Stimulated activated CD8-positive, alpha-beta memory T cell treated with anti-CD3 and anti-CD28 coated beads, Interleukin-2, amount 100 ng/mL, for 48 hours (primary cell): ENCODE measurements at places on chromosomes 3 and 15.

GRCh38 chr3:192830291-192831110 lies 87.2 kb downstream of the MB21D2 start:
- DNase-seq, result no peak

DNA sequence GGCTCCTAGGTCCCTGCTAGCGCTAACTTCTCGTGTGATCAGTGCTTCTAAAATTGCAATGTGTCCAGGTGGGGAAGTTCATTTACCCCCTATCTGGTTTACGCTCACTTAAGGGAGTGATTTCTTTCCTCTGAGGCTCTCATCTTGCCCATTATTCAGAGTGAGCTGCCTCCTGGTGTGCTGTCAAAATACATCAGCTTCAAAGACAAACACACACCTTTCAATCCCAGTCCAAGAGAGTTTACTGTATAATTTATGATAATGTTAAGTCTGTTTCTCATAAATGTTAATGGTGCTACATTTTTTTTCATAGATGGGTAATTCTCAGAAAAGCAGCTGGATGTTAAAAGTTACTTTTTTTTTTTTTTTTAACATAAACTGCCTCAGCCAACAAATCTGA lies 112.3 kb downstream of the RORA start:
- no peak for DNase-seq

- peak; percentile 25 for DNase-seq
Observed at GRCh38 chr3:183766745-183767606, 58.4 kb downstream of the MAP6D1 start.

- DNase-seq, result no peak
Observed at GRCh38 chr3:12182687-12183441, 24.2 kb upstream of the TIMP4 start.

DNA sequence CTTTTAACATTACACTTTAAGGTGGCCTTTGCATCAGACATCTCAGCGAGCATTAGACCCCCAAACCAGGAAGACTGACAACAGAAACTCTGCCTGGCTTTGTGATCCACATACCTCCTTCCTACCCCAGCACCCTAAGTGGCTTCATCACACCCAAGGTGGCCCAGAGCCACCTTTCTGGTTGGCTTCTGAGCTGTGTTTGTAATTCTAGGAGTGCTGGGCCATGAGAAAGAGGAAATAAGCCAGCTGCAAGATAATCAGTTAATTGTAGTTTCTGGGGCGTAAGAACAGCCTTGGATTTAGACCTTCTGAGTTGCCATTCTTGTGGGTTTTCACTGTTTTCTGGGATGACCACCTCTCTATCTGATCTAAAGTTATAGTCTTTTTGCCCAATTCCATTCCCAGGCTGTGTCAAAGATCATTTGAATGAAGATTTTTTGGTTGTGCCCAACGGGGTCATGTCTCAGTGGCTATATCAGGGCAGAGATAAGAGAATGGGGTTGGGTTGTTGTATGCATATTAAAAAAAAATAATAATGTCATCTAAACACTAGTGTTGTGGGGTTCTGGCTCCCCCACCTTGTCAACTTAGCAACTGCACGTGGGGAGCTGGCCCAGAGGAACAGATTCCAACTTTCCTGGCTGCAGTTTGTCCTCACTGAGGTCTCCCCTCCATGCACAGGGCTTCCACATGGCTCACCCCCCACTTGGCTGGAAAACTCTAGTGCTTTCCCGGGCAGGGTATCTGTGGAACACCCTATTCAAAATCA lies 234.8 kb upstream of the WNT5A start:
- no peak for DNase-seq

DNA sequence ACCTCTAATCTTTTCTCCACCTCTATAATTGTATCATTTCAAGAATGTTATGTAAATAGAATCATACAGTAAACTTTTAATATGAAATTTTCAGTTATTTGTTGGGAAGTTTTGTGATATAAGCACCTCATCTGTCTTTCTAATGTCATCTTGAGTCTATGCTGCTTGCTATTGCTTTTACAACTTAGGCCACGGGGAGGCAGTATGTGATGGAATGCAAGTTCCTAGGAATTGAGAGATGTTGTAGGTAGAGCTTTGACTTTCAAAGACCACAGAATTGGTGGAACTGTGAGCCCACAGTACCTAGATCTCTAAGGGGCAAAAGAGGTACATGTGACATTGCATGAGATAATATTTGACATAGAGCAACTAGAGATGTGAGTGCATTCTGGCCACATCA lies 328.3 kb downstream of the MFSD1 start:
- no peak for DNase-seq

GRCh38 chr3:182544542-182544941 lies 248.8 kb upstream of the ATP11B start:
- no peak for DNase-seq

- DNase-seq, result no peak
Observed at GRCh38 chr3:102135316-102135715, 286.0 kb downstream of the NFKBIZ start.

- DNase-seq, result no peak
Observed at GRCh38 chr3:43038010-43038409, 58.9 kb downstream of the GASK1A start.

DNA sequence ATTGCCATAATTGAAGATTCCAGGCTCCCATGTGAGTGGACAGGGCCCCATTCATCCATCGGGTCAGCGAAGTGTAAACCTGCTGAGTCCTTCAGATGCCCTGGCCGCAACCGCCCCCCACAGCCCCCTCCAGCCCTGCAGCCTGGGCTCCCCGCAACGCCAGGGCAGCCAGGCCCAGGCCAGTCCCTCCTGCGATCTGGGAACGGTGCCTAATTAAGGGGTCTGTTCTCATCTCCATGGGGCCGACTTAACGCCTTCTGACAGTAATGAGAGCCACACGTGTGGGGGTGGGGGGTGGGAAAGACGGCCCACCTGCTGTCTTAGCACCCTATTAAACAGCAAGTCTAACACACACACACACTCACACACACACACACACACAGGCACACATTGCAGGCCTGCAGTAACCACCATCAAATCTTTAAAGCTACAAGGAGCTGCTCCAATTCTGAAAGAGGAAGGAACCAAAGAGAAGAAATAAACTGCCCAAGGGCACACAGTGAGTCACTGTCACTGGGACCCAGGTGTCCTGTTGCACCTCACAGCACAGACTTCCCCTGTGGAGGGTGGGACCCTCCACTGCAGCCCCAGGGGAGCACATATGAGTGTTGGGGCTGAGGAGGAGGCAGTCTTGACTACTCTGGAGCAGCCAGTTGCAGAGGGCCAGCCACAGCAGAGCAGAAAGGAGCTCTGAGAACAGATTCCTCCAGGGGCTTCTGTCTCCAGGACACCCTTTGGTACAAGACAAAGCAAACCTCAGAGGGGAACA lies 31.8 kb upstream of the HES1 start:
- no peak for DNase-seq

GRCh38 chr3:177478170-177478867 lies 281.0 kb upstream of the TBL1XR1 start:
- DNase-seq, result no peak

DNA sequence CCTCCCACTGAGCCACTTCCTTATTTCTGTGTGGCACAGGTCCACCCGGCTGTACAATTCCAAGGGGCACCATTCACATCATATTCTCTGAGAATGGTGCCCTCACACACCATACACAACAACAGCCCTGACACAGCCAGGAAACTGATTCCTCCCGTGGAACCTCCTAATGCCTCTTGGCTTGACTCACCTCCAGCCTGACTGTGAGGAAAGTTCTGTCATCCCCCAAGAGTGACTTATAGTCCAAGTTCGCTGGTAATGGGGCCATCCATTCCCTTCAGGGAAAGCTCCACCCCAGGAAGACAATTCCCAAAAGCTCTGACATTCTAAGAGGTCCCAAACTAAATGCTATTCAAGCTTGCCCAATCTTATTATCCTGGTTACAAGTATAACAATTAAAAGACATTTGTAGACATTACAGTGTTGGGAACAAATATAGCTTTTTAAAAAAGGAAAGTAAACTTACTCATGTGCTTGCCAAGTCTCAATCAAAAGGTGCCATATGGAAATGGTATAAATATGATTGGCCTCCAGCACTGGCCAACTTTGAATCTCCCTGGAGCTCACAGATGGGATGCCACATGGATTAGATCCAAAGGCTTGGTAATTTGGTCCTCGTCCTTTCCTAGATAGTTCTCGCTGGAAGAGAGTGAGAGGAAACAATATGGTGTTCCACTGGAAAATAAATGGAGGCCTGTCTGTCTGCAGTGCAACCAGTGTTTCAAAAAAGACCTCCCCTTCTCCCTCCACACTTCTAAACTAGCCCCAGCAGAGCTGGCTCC lies 56.3 kb upstream of the PSMD6 start:
- no peak for DNase-seq

DNA sequence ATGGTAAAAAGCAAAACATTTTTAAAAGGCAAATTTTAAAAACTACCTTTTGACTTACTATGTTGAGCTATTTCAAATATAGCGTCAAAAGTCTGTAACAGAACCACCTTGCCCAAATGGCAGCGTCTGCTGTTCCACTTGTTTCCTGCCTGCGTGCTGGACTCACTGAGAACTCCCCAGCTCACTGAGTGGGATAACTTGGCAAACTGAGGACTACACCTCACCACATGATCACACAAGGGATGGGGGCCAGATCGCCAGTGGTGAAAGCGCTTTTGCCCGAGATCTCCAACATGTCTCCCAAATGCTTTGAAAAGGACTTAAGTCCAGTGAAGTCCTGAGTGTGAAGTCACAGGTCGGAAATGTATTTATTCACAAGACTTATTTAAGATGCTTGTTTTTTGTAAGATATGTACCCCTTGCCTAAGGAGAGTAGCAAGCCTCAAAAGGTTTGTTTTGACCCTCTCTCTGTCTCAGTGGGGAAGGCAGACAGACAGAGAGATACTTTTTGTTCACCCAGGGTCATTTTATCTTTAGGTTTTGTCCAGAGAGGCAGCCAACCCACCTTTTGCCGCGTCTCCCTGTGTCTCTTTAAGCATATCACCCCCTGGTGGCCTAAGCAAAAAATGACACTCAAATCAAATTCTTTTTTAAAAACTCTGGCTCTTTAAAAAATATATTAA lies 192.6 kb downstream of the PDZRN3 start:
- DNase-seq, result no peak

DNA sequence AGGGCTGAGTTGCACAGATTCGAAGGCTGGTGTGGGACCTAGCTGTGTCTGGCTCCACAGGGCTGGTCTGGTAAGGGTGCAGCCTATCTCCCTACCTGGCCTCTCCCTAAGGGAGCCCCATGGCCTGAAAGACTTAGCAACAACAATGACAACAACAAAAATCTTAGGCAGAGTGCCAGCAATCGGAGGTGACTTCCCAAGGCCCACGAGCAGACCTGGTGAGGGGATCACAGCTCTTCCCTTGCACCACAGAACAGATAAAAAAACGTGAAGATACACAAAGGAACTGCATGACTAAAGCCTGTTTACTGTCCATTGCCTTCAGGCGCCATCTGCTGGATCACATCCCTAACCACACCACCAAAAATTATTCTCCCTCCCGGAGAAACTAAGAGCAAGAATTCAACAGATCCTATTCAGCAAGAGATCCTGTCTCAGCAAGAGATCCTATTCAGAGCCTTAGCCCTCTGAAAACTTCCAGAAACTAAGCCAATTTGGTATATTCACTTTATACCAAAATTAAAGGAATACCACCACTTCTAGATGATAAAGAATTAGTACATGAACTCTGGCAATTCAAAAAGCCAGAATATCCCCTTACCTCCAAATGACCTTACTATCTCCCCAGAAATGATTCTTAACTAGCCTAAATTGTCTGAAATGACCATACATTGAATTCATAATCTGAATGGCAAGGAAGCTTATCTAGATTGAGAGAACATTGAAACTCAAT lies 24.1 kb upstream of the OR5K4 start:
- peak; percentile 18 for DNase-seq

DNA sequence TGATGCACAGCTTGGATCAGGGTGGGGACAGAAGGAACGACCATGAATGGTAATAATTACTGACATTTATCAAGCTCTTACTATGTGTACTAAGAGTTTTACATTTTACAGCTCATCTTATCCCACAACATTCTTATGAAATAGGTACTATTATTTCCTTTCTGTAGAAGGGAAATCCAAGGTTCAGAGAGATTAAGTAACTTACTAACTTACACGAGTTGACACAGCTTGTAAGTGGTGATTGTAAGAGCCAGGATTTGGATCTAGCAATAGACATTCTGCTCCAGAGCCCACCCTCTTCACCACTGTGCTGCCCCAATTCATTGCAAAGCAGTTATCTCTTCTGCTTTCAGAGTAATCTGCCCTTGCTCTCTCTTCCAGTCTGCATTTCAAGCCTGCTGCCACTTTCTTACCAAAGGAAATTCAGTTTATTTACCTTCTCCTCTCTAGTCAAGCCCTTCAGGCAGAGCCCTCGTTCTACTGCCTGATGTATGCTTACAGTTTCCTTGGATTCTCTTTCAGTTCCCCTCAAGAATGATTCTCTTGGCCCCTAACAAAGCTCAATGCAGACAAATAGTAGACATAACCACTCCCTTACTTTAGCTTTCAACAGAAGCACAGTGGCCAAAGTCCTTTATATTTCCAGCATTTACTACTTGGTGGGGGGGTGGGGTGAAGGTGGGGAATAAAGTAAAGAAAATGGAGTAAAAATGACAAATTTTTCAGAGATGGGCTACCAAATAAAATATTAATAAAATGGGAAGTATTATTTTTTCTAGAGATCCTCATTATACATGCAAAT lies 65.8 kb downstream of the ATP8B4 start:
- DNase-seq, result no peak

GRCh38 chr15:80880086-80880485 lies 100.9 kb downstream of the CEMIP start:
- no peak for DNase-seq

DNA sequence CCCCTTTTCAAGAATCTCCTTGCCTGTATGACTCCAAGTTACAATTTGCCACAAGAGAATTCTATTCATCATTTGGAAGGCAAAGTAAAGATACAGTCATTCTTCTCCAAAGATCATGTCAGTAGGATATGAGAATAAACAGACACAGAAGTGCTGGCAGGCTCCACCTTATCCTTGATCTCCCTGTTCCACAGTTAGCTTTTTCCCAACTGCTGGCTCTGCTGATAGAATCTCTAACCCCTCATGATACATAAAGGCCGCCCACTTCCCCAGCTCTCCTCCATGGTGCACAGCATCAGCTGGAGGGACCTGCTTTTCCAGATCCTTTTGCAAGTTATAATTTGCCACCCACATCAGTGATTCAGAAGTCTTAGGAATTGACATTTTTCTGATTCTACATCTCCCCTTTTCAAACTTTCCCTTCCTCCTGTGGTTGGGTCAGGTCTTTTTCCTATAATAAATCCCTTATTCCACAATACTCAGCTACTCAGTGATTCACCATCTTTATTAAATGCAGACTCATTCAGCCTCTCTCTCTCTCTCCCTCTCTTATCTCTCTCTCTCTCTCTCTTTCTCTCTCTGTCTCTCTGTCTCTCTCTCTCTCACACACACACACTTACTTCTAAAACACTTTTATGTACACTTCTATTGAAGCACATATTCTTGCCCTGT lies 465.4 kb downstream of the GBE1 start:
- DNase-seq, result no peak

DNA sequence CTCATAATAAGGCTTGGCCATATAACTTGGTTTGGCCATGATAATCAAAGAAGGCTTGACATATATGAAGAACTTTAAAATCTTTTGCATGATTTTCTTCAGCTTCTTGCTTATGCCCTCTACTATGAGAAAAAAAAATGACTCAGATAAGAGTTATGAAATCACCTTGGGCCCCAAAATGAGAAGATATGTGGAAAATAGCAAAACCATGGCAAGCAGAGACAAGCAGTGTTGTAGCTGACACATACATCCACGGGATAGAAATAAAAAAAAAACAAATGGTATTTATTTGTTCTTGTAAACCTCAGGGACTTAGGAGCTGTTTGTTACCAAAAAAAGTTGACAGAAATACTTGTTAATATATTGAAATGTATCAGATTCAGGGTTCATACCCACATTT lies 614.8 kb upstream of the BCHE start:
- no peak for DNase-seq

GRCh38 chr3:5560199-5560598 lies 372.7 kb downstream of the EDEM1 start:
- no peak for DNase-seq
